ENCODE measurements at places on chromosomes 3 and 15.
A peak's percentile ranks its signal among the peaks of the same experiment; 100 is the strongest.

DNA sequence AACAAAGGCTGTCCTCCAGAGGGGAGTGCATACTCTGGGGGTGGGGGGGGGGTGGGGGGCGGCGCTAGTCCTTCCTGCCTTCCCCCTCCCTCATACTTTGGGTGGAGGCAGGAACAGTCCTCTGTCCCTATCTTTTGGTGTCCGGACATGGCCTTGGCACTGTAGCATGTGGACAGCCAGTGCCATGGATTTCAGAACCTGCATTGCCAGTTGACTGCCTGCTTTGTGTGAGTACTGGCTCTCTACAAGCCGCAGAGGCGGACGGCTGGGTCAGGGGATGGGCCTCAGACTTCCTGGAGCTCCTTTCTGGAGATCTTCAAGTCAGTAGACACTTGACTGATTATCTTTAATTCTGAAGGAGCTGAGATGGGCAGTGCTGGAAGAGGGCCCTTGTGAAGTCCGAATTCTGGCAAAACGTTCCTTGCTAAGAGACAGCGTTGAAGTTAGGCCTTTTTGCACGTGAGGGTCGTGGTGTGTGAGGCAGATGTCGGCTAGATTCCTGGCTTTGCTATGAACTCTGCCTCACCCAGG lies 2.5 kb downstream of the CLDN11 start:
- DNase-seq: no peak

- DNase-seq: no peak
These were observed 32.1 kb upstream of the PCSK6 start for GRCh38 chr15:101521591-101521990.

GRCh38 chr3:140186421-140186920 lies 251.5 kb downstream of the CLSTN2 start:
- DNase-seq: no peak

DNA sequence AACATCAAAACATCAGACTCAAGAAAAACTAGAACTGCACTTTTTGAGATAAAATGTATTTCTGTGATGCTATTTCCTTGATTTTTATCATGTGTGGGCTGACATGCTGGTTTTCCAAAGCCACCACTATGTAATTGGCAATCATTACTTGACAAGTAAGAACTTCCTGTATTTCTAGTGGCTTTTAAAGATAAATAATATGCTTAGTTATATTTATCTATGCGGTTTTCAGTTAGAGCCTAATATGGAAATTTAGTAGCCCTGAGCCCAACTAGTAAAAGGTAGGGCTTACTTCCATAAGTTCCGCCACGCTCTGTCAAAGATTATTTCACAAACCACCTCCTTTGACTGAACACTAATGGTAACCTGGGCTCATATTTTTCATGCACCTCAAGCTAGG lies 91.6 kb downstream of the PPARG start:
- DNase-seq: no peak

GRCh38 chr3:101020351-101021015 lies 27.3 kb upstream of the ABI3BP start:
- no peak for DNase-seq

DNA sequence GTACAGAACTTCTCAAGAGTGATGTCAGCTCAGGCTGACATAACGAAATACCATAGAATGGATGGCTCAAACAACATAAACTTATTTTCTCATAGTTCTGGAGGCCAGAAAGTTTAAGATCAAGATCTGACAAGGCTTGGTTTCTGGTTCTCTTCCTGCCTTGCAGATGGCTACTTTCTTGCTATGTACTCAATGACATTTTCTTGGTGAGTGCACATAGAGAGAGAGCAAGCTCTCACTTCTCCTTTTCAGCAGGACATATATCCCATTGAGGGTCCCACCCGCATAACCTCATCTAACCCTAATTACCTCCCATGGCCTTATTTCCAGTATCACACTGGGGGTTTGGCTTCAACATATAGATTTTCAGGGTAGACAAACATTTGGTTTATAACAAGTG lies 1072.1 kb downstream of the PLOD2 start:
- DNase-seq: no peak

DNA sequence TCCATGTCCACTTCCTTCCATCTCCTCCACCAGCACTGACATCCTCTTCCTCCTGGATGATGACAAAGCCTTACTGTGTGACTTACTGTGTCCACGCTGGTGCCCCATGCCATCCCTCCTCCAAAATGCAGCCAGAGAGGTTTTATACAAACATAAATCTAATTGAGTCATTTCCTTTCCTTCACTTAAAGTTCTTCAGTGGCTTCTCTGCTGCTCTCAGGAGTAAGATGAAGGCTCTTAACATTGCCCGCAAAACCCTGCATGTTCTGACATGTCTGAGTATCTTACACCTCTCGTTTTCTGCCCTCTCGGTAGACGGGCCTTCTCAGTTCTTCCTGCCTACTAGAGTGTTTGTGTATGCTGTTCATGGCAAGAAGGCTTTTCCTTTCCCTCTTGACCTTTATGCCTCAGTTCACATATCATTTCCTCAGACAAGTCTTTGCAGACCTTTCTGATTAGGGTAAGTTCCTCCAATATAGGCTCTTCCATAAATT lies 175.5 kb downstream of the CFAP20DC start:
- DNase-seq: no peak

- peak; percentile 29 for DNase-seq
These were observed 13.5 kb downstream of the MCCC1 start for GRCh38 chr3:183085634-183086390.

DNA sequence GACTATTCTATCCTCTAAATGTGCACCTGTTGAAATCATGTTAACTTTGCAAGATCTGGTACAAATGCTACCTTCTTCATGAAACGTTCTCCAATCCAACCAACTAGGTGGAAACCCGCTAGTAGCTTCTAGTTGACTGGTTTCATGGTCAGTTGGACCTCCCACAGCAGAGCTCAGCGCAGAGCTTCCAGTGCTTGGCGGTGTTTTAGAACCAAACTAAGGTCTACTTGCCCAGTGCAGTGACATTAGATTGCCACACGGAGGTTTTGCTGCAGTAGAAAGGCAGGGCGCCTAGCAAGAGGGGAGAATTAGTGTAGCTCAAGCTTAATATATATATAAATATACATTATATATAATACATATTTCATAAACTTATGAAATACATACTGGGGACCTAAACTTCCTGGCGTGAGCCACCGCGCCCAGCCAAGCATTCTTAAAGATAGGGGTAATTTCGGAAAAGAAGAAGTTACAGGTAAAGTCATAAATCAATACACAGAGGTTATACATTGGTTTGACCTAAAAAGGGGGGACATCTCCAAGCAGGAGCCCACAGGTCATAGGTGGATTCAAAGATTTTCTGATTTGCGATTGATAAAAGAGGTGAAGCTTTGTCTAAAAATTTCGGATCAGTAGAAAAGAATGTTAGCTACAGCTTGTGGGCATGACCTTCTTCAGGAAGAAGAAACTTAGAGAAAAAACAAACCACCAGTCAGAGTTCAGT lies 2.1 kb upstream of the OXSR1 start:
- peak; percentile 39 for DNase-seq

GRCh38 chr3:127147291-127147885 lies 45.5 kb upstream of the PRR23E start:
- no peak for DNase-seq

DNA sequence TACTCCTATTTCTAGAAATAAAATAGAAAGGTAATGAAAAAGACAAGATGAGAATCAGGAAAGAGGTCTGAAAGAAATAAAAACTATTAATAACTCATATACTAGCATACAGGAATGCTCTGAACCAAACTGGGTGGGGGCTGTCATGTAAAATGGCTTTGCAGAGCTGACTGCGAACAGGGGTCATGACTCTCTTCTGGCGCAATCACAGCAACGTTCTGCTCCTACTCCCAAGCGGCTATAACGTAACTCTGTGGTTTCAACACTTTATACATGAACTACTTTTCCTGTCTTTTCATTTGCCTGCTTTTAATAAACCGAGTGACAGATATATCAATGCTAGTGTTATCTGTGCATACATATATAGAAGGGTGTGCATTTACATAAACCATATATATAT lies 116.7 kb downstream of the DLG1 start:
- DNase-seq: no peak

GRCh38 chr3:187742351-187743171 lies 2.7 kb downstream of the BCL6 start:
- peak; percentile 51 for DNase-seq

DNA sequence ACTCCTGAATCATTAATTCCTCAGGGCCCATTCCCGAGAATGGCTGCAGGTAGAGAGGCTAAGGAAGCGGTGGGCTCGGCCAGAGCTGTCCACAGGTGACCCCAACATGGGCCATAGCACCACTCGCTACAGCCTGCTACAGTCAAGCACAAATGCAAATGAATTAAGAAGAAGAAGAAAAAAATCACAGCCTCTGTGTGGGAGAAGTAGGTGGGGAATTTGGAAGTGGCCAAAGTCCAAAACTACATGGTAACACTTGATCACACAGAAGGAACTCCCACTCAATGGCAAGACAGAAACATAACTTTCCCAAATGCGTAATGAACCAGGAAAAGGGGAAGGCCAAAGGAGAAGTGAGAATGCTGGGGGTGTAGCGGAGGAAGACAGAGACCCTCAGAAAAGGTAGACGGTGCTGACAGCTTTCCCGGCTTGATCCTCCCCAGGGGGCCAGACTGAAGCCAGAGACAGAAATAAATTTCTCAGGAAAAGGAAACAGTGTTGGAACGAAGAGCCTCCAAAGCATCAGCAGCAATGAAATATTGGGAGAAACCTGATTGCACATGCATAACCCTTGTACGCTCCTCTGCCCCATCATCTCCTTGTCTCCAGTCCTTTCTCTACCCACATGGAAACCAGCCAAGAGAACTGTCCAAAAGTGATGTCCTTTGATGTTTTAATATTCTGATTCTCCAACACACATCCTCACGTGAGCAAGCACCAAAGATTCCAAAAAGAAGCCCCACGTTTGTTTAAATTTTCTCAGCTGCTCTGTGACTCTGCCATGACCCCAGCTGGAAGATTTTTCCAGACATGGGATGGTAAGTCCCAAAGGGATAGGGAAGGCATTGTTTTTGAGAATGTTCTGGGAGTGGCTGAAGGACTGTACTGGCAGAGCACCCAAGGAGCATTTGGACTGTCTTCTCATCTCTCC lies 107.6 kb downstream of the OXNAD1 start:
- DNase-seq: no peak

DNA sequence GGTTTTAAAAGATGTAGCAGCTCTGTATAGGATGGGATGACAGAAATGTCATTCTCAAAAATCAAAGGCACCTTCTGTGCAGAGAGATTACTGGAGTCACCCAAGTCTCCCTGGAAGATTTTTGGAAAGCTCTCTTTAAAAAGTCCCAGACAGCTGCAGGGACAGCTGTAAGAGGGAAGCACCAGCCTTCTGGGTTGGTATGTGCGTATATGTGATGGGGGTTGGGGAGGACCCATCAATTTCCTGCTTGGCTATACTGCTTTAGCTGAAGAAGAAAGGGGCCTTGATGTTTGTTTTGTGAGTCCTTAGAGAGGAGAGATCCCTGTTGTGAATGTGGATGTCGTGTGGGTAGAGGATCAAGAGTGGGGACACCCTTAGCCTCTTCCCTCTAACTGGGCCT lies 5.4 kb upstream of the SEC11A start:
- peak; percentile 43 for DNase-seq

- no peak for DNase-seq
These were observed 4.9 kb downstream of the ZBTB38 start for GRCh38 chr3:141373232-141373631.

DNA sequence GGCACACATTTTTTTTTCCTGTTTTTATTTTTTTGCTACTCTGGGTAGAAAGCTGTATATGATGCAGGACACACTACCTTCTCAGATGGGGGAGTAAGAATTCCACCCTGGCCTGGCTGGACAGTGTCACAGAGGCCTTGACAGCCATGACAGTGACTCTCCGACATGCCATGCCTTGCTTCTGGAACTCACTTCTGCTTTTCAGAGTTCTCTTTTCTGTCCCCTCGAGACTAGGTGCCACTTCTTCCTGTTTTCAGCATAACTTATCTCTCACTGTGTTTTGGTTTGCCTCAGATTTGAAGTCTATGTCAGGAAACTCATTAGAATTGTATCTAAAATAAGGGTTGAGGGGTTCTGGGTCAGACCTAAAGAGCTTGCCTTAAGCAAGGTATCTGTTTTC lies 69.1 kb upstream of the SEC13 start:
- no peak for DNase-seq

DNA sequence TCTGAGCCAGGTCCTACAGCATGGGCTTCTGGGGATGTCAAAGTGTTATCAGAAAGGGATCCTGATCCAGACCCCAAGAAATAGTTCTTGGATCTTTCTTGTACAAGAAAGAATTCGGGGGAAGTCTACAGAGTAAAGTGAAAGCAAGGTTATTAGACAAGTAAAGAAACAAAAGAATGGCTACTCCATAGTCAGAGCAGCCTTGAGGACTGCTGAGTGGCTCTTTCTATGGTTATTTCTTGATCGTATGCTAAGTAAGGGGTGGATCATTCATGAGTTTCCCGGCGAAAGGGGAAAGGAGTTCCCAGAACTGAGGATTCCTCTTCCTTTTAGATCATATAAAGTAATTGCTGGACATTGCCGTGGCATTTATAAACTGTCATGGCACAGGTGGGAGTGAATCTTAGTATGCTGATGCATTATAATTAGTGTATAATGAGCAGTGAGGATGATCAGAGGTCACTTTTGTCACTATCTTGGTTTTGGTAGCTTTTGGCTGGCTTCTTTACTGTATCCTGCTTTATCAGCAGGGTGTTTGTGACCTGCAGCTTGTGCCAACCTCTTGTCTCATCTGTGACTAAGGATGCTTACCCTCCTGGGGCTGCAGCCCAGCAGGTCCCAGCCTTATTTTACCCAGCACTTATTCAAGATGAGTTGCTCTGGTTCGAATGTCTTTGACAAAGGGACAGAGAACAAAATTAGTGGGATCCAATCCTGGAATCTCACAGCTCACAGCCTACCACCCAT lies 41.0 kb downstream of the CRYGS start:
- no peak for DNase-seq

DNA sequence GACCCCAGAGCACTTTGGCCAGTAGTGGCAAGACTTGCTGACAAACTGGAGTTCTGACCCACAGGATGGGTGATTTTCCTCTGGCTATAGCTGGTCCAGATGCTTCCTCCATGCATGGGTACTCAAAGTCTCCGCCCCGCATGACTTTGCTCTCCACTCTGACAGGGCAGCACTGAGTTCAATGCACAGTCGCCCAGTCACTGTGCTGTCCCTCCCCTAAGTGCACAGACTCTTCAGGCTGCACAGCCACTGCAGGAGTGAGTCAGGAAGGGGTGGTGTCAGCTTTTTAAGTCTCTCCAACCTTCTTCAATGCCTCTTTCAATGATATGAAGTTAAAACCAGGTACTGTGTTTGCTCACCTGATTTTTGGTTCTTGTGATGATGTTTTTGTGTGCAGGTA lies 17.8 kb downstream of the TEX9 start:
- DNase-seq: no peak
